ENCODE measurements at places on chromosomes 16 and 17.

- DNase-seq: no peak
Observed at GRCh38 chr17:47831934-47832327, 461 bp downstream of the LRRC46 start.

DNA sequence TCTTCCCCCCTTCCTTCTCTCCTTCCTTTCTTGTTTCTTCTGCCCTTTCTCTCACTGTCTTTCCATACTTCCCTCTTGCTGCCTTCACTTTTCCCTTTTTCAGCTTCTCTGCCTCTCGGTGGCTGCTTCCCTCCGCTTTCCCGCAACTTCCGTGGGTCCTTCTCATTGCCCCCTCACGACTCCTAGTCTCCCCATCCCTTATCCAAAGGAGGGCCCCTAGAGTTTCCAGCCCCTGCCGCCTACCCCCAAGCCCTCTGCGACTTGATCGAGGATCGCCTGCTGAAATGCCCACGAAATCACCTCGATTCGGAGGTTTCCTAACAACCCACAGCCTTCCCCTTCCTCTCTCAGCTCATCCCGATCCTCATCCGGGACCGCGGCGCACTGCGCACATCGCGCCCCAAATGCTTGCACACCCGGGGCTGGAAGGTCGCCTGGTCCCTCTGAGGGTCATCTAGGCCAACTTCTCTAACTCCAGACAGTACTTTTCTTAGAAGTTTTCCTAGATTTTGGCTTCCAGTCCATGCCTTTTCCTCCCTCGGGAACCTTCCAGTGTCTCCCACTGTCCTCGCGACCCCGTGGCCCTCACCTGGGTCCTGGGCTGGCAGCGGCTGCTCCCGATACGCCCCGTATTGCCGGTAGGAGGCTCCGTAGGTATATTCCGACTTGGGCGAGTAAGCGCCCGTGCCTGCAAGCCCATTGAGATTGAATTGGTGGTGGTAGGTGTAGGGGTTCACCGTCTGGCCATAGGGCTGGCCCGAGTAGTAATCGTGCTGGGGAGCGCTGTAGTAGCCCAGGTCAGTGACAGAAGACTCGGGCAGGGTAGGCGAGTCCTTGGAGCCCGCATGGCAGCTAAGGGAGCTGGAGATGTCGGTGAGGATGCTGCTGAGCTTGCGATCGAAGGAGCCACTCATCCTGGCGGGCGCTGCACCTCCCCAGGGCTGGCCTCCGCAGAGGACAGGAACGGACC is 654 bp downstream of the DLX3 start:
- DNase-seq: no peak

GRCh38 chr16:69014811-69015210 is 90.6 kb upstream of the HAS3 start:
- no peak for DNase-seq

DNA sequence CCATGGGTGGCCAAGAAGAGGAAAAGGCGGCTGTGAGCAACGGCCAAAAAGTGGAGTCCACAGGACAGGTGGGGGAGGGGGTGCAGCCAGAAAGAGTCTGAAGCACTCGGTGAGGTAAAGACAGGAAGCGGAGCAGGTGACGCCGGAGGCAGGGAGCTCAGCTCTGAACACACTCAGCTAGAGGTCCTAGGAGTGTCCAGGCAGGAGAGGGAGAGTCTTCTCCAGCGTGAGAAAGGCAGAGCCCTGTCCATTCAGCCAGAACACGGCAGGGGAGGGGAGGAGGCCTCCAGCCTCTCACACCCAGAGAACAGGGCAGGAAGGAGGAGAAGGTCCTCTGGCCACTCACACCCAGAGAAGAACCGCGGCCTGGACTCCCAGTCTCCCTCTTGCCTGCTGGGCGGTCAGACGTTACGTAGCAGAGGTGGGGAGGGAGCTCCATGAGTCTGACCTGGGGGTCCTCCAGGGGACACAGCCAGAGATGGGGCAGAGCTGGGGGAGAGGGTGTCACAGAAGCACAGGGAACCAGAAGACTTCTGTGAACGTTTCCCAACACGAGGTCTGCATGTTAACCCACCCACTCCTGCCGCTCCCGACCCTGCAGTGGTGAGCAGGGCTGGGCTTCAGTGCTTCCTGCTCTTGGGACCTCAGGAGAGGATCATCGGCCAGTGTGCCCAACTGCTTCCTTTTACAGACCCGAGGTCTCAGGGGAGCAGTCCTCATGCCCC is 89.2 kb downstream of the ABR start:
- DNase-seq: no peak

DNA sequence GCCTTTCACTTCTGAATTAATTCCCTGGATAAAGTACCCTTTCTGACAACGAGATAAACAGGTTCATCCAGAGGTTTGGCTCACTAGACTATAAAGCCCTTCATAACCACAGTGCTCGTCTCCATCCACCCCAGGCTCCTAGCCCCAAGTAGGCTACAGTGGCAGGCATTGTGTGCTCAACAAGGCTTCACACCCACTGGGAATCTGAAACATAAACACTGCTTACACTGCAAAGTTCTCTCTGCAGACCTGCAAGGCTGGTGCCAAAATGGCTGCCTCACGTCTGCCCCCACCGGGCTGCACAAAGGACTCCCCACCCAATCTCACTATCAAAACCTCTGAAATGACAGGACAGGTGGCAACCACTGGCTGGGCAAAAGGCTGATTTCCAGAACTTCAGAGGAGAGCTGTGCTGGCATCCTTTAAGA is 5.1 kb upstream of the HLF start:
- DNase-seq: no peak

- no peak for DNase-seq
Observed at GRCh38 chr17:79905832-79906231, 66.6 kb upstream of the CBX4 start.

GRCh38 chr16:2205967-2206313 is 686 bp downstream of the MLST8 start:
- DNase-seq: no peak

DNA sequence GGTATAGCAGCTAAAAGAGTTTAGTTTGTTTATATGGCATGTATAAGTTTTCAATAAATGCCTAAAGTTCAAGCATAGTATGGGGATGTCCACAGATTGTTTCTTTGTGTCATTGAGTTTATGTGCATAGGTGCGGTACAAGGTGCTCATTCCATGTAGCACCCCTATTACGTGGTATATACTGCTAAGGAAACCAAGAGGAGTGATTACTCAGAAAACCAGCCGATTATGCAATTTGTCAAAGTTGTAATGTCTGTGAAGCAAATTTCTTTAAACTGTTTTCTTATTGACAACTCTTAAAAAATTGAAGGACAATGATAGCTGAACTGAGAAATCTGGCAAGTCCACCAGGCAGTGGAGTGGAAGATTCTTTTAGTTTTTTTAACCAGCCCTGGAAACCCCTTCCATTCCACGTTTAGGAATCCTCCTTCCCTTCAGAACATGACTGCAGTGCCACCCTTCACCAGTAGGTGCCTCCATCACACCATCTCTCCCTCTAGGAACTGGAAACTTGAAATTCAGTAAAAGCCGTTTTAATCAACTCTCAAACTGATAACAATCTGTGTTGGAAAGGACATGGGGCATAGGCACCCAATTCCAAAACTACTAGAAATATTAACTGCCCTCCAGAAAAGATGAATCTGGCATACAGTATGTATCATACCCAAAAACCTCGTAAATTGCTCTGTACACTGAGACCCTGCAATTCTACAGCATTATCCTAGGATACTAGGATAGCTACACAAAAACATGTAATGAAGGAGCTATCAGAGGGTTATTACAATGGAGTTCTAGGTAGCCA is 43.5 kb downstream of the REXO5 start:
- DNase-seq: peak; percentile 45

- DNase-seq: no peak
Observed at GRCh38 chr16:89174877-89175276, 3.3 kb downstream of the CDH15 start.

DNA sequence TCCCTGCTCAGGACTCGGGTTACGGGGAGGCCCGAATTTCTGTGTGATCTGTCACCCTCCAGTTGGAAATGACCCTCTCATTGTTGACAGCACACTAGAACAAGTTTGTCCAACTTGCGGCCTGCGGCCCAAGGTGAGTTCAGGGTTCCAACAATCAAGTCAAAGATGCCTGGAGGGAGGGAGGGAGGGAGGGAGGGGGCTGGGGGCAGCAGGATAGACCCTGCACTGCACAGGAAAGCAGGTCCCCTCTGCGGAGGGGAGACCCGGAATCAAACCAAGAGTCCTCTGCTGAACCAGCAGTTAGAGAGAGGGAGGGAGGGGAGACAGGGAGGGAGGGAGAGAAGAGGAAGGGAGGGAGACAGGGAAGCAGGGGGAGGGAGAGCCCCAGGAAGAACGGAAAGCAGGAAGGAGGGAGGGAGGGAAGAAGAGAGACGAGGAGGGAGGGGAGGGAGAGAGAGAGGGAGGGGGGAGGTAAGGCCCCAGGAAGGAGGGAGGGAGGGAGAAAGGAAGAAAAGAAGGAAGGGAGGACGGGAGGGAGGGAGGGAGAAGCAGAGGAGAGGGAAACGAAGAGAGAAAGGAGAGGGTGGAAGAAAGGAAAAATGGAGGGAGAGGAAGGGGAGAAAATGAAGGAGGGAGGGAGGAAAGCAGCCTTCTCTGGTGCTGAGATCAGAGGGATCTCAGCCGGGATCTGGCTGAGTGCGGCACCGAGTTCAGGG is 96.7 kb upstream of the CDH5 start:
- DNase-seq: no peak

GRCh38 chr17:10114931-10115535 is 83.4 kb downstream of the GAS7 start:
- no peak for DNase-seq

DNA sequence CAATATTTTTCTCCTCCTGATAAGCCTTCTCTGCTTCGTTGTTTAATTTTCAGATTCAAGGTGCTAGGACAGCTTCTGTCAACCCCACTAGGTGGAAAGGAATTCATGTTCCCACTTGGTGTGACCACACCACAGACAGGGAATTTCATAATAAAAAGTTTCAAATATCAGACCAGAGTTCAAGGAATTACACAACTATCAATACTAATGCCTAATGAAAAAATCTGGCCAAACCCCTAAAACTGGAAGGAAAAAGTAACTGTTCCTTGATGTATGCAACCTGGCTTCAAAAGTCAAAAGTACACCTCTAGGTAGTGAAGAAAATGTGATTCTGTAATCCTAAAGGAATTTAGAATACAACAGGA is 87.8 kb upstream of the CORO6 start:
- no peak for DNase-seq

GRCh38 chr17:1484676-1485422 is 7.6 kb downstream of the MYO1C start:
- DNase-seq: peak; percentile 84

DNA sequence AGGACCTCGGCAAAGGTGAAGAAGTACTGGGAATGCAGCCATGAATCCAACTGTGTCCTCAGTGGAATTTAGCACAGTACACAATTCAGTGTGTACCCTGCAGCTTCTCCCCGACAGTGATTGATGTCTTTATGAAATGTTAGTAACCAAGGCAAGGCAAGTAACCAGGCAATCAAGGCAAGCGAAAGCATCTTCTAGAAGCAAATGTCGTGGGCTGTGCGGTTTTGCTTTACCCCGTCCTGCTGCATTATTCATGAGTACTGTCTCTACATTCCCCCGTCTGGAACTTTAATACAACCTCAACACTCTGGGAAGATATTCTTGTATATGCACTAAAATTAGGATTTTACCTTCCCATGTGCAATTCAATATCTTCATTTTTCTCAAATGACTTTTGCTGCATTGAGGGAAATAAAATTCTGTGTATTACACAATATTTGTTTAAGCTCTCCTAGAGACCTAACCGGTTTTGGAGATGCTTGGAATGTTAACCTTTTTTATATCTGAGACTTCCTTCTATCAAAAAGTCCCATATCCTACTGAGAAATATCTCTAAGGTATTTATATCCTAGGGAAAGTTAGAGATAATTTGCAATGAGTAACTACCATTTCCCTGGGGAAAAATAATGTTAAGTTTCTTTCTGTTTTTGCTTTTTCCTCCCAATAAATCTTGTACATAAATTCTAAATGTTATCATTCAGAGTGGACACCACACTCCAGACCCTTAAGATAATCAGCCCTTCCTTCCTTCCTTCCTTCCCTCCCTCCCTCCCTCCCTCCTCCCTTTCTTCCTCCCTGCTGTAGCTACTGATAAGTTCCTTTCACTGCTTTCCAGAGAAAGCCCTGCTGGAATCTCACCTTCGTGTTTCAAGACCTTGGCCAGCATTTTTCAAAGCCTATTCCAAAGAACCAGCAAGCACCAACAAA is 51.9 kb upstream of the ADORA2B start:
- DNase-seq: no peak

GRCh38 chr16:47627085-47627639 is 166.0 kb downstream of the PHKB start:
- DNase-seq: no peak

DNA sequence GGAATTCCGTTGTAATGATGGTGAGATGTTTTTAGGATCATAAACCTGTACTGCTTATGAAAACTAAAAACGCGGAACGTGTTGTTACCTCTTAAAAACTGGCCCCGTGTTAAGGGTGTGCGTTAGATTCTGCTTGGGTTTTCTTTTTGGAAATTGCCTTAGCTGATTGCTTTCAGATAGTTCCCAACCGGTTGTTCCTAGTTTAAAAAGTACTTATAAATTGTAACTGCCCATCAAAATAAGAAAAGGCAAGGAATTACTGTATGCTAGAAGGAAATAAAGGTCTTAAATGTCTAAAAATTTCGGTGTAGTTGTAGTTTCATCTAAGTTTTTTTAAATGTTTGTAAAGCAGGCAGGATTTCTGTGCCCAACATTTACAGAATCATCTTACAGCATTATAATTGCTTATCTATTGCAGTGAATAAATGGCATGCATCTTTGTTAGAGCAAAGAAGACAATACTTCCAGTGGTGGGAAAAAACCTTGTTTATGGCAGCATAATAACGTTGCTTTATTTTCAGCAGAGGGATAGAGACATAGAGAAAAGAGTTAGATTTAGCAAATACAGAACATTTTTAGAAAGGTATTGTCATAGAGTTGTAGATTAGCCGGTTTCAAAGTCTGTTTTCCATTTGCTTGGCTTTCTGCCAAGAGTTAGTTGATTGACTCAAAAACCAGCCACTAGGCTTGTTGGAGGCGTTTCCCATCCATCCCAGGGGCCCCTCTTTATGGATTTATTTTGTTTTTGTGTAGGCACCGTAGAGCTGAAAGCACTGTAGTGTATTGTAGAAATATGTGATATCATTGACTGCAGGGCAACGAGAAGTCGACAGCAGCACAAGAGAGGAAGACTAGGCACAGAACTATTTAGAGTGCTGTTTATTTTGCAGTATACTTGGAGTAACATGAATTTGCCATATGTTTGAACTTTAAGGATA is 1.7 kb downstream of the PPM1D start:
- peak; percentile 90 for DNase-seq

GRCh38 chr17:82088838-82089722 is 9.0 kb downstream of the FASN start:
- DNase-seq: no peak

DNA sequence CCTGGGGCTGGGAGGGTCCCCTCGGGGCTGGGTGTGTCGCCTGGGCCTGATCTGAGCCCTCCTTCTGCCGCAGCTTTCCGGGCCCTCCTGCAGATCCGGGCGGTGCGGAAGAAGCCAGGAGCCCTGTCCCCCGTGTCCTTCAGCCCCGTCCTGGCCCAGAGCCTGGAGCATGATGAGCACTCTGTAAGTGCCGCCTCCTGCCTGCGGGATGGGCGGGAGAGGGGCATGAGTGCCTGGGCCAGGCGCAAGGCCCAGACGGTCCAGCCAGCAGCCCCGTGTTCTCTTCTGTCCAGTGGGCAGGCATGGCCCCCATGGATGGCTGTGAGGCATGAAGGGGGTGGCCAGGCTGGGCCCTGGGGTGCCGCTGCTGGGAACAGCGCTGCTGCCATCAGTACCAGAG is 16.0 kb upstream of the NUDT16L1 start:
- DNase-seq: no peak

- DNase-seq: no peak
Observed at GRCh38 chr17:78020717-78021108, 62.2 kb downstream of the TNRC6C start.

- DNase-seq: peak; percentile 69
Observed at GRCh38 chr17:82775001-82775823, 23.3 kb downstream of the TBCD start.
